ENCODE measurements at places on chromosomes 16 and 17. TPM values are rescaled to one million over a fixed set of nuclear protein-coding genes. Genes with fewer than 3 reads are reported as not detected.

DNA sequence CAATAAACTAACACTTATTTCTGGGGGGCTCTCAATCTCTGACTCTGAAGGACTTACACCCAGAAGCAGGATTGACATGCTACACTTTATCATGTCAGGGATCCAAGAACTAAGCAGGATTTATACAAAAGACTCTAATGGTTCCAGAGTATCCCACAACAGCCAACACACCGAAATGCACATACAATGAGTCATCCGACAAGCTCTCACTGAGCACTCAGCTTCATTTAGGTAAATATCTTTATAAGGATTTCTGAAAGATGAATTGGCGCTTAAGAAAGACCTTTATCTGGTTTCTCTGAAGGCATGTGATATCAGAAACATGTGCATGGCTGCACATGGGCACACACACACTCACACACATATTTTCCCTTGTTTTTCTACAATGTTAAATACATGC lies 77.2 kb downstream of the TOX3 start:
- DNase-seq: no peak

DNA sequence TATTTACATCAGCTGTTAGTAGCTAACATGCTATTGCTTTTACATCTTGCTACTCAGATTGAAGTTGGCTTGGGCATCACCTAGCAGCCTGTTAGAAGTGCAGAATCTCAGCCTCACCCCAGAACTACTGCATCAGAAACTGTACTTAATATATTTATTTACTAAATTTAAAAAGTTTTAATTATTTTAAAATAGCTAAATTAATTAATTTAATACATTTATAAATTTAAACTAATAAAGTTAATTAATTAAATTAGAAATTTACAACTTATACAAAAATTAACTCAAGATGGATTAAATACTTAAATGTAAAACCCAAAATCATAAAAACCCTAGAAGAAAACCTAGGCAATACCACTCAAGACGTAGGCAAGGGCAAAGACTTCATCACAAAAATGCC lies 38.9 kb upstream of the GNA13 start:
- no peak for DNase-seq

GRCh38 chr17:76151896-76152454 lies 10.9 kb upstream of the FOXJ1 start:
- DNase-seq: no peak

- DNase-seq: peak; percentile 48
Observed at GRCh38 chr16:2474877-2475412, at the start of gene TBC1D24. TSS of gene TBC1D24 (plus strand) at chr16:2475127. CDS start at chr16:2496149, 21,022 bp downstream.

GRCh38 chr16:58299757-58300349 lies 5.0 kb upstream of the PRSS54 start:
- DNase-seq: peak; percentile 57

- DNase-seq: no peak
Observed at GRCh38 chr16:56549744-56550385, 15.0 kb upstream of the MT4 start.

DNA sequence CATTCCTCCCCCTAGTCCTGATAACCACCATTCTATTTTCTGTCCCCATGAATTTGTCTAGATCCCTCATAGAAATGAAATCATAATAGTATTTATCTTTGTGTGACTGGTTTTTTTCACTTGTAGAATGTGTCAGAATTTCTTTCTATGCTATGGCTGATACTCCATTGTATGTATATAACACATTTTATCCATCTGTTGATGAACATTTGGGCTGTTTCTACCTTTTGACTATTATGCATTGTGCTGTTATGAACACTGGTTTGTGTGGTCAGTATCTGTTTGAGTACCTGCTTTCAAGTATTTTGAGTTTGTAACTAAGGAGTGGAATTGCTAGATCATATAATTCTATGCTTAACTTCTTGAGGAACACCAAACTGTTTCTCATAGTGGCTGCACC lies 16.0 kb upstream of the DRG2 start:
- DNase-seq: no peak

- DNase-seq: no peak
Observed at GRCh38 chr16:77896415-77897128, 108.2 kb downstream of the VAT1L start.

DNA sequence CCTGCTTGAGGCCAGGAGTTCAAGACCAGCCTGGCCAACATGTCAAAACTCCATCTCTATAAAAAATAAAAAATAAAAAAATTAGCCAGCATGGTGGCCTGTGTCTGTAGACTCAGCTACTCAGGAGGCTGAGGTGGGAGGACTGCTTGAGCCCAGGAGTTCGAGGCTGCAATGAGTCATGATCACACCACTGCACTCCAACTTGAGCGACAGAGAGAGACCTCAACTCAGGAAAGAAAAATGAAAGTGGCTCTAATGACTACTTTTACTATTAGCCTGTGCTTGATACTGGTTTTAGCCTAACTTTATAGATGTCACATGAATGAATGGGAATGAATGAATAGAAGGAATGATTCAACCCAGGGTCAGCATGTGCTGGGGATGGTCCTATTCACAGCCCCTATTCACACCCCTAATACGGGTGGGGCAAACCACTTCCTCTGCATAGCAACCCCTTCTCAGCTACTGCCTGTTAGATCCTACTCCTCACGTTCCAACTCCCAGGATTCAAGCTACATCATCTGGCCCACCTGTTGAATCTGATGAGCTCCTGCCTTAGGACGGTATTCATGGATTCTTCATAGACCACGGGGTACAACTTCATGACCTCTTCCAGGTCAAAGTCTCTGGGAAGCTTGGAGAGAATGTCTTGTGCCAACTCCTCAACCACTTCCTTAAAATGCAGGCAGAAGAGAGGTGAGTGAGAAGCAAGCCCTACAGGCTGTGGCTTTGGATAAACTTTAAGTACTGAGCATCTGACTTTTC lies 40.5 kb downstream of the LYRM1 start:
- no peak for DNase-seq

GRCh38 chr16:46718214-46718613 lies 28.8 kb downstream of the ORC6 start:
- no peak for DNase-seq

DNA sequence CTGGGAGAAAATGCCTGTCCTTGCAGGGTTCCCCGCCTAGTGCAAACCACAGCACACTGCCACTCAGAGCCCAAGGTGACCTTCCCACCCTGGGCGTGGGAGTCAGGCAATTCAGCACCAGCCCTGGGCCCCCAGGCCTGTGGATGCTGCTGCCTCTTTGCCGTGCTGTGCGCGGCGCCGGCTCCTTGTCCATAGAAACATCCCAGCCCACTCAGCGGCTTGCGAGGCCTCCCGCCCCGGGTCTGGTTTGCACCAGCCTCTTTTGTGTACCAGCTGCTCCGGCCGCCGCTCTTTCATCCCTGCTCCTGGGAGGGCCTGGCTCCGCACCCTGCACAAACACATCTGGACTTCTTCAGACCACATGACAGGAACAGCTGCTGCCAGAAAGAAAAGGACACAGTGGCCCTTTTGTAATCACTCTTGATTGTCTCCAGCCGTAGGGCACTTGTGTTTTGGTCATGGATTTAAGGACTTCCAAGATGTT lies 75.4 kb upstream of the SDK2 start:
- DNase-seq: no peak

GRCh38 chr16:23948949-23949411 lies 113.2 kb downstream of the PRKCB start:
- no peak for DNase-seq

DNA sequence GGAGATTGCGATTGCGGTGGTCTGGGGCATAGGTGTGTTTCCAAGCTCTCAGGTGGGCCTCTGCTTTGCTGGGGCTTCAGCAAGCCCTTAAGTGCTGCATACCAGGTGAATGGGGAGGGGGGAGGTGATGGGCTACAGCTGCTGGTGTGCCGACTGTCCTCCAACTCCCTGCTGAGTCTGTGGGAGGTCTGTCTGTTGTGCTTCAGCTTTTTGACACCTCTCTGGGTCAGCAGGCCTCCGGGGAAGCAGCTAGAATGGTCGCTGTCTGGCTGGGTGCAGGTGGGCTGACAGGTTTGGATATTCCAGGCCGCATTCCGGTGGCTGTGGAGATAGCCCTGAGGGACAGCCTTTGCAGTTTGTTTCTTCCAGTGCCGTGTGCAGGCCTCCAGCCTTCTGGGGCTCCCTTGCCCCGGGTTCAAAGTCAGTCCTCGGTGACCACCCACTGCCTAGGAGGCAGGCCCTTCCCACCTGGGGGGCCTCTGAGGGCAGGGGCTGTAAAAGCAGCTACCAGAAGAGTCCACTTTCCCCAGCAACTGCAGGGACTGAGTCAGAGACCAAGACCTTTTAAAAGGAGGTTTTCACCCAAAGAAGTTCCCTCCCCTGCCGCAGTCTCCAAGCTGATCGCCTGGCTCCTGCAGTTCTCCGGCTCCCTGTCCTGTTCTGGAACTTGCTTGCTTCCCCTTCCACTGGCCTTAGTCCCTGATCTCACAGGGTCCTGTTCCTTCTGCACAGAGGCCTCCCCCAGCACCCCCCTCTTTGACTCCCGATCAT lies 2.0 kb upstream of the TTYH2 start:
- no peak for DNase-seq

DNA sequence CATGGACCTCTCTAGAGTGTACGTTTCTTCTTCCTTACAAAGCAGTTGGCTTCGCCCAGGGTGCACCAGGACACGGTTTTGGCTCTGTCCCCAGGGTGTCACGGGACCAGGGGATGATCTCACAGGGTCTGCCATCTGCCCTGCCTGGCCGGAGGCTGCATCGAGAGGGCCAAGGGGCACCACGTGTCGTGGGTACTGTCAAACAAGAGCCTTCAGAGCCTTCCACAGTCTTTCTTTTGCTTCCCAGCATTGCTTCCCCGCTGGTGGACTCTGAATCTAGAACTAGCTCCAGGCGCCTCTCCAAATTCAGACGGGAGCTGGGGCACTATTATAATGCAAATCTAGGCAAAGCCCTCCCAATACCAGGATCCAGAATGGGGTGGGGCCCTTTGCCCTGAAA lies 47.9 kb downstream of the MAPT start:
- DNase-seq: no peak

DNA sequence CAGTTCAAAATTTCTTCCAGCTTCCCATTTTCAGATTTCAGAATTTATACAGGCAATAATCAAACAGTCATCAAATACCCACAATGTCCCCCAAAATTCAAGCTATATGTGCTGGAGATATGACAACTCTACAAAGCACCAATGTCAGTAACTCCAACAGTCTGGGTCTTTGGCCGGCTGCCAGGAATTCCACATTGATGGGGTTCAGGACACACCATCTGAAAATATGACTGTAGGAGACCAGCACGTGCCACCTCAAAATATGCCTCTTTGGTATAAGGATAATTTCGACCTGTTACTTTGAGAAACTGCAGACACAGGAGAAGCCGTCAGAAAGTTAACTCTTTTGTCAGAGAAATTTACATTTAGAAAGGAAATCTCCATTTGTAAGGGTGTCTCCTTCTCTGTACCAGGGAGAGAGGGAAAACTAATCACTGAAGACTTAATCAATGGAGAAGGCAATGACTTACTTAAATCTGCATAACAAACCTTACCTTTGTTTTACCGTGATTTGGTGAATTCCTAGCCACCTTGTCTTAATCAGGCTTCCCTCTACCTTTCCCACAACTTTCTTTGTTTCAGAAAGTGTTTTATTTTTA lies 594.3 kb upstream of the CDH5 start:
- DNase-seq: no peak

DNA sequence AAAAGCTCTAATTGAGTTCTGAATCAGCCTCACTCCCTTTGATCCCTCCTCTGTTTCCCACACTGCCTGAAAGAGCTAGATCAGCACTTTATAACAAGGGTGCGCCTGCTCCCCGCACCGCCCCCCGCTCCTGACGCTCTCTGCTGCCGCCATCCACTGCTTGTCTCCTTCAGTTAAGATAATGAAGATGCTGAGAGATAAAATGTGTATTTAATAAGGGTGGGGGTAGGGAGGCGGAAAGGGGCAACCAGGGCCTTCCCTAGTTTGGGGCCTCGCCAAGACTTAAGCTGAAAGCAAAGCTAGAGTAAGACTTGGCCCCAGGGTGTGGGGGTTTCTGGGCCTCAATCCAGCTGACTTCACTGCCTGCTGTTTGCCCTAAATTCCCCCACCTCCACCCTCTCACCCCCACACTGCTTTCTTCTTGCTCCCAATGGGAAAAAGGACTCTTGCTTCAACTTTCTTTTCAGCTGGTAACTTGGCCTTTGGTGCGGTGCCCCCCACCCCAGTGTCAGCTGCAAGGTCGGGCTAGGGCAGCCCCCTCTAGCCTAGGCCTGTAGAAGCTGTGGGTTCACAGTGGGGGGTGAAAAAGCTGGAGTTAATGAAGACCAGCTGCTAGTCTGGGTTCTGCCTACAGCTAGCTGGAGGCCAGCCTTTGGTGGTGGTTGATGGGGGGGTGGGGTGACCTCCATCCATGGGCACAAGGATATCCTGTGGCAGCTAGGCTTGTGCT lies 1.8 kb upstream of the RARA start:
- DNase-seq: no peak

GRCh38 chr16:29736764-29737163 lies 9.0 kb downstream of the C16orf54 start:
- no peak for DNase-seq

- DNase-seq: peak; percentile 22
Observed at GRCh38 chr16:58338205-58338604, 43.4 kb upstream of the PRSS54 start.

GRCh38 chr17:59899099-59899498 lies 6.2 kb downstream of the RPS6KB1 start:
- no peak for DNase-seq

GRCh38 chr16:769184-769784 lies 8.8 kb downstream of the MSLN start:
- no peak for DNase-seq

DNA sequence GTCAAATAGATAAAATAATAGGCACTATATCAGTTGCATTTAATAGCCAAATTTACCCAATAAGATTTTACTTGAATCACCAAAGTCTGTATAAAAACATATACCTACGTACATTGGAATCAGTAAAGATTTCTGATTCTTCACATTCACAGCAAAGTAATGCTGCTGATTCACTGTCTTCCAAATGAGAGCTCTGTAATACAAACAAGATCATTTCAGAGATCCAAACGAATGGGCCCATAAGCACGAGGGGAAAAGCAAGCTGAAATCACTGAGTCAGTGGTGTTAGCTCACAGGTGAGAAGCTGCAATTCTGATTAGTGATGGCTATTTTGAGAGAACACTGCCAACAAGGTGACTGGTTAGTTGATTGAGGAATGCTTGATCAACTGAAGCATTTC lies 81.3 kb downstream of the SSH2 start:
- no peak for DNase-seq

- no peak for DNase-seq
Observed at GRCh38 chr17:56314026-56314425, 160.8 kb downstream of the ANKFN1 start.

GRCh38 chr16:149024-149660 lies 3.3 kb upstream of the HBZ start:
- no peak for DNase-seq

The FAHD1 gene
- 72.3 TPM for total RNA-seq

The MYO15B gene
- 5.3 TPM for total RNA-seq

The CACNA1H gene
- total RNA-seq: under 0.01 TPM

The ATP6V0A1 gene
- total RNA-seq: 20.2 TPM

The VTN gene
- total RNA-seq: not detected

The HOXB1 gene
- total RNA-seq: not detected

The TMEM114 gene
- not detected for total RNA-seq

The SLC6A4 gene
- 5.8 TPM for total RNA-seq

The ABI3 gene
- 16.9 TPM for total RNA-seq

The ZSCAN10 gene
- total RNA-seq: not detected

The CDH15 gene
- under 0.01 TPM for total RNA-seq
